ENCODE measurements at places on chromosomes 4 and X.

DNA sequence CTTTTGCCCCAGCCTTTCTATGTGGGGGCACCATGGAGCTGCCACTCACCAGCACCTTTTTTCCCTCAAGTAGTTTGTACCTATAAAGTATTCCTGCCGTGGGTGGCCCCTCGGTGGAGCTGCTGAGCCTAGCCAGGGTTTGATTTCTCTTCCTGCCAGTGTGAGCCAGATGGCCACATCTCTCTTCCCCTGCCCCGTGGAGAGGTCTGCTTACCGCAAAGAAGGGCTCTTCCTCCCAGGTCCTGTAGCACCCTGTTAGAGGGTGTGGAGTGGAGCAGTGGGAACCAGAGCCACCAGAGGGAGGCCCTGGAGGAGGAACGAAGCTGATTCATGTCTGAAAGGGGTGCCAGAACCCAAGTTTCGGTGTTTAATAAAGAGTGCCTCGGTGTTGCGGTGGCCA lies 95.4 kb downstream of the PTTG2 start:
- ATAC-seq, result no peak

DNA sequence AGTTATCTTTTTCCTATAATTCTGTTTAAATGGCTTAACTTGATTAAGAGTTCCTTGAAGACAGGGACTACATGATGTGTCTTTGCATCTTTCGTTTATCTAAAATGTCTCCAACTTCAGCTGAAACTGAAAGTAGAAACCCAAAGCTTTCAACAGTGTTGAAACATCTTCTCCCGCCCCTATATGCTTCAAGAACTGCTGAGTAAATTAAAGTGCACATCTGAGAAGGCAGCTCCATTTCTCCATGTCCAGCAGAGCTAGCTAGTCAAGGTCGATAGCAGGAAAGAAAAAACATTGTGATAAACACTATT lies 185.7 kb upstream of the TBL1X start:
- ATAC-seq, result no peak

DNA sequence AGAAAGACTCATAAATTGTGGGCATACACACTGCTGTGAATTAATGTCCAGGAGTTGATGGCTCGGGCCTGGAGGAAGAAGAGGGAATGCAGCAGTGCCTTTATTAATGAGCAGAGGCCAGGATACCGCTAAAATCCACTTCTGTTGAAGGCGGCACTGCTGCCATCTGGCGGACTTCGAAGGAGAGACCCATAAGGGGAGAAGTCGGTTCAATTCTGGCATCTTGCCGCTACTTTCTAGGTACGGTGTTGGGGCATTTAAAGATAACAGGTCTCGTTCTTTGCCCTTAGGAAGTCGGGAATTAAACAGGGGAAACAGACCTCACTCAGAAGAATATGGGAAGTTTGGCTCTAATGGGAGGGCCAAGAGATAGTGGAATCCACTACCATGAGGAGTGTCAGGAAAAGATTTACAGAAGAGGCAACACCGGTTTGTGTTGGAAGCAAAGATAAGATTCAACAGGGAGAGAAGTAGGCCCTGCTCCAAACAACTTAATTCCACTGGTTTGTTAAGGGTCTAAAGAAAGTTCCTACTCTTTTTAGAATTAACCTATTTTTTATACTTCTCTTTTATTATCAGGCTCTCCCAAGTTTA lies 133.6 kb upstream of the GIMD1 start:
- ATAC-seq, result peak; percentile 48

- peak; percentile 72 for ATAC-seq
Measured at GRCh38 chrX:28586286-28586685, 960 bp upstream of the IL1RAPL1 start.
